Fibroblast of lung (primary cell): ENCODE measurements at places on chromosomes 2 and 18.

- DNase-seq, result no peak
These were observed 42.1 kb upstream of the MAP4K3 start for GRCh38 chr2:39479053-39479670.

- no peak for DNase-seq
These were observed 26.2 kb upstream of the MGAT5 start for GRCh38 chr2:134227666-134228065.

DNA sequence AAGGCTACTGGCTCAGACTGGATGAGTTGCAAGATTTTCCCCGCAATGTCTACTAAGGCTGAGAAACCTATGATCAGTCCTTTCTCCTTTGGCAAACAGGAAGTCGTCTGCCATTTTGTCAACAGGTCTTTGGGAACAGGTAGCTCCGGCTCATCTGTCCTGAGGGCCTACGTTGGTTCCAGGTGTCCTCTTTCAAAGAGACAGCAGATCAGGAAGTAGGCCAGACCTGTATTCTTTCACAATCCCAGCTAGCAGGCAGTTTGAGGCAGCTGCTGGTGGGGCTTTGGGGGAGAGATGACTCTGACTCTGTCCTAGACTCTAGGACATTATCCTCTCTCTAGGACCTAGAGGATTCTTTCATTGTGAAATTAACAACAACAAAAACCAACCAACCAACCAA lies 98.6 kb downstream of the ACTR2 start:
- no peak for DNase-seq

- DNase-seq, result no peak
These were observed 57.2 kb downstream of the RTP5 start for GRCh38 chr2:241926541-241927311.

GRCh38 chr2:171522052-171522787 lies at the start of gene CYBRD1:
CYBRD1 (plus strand) TSS chr2:171522474; CDS start chr2:171522546, 72 bp downstream.
- DNase-seq, result peak; percentile 92

DNA sequence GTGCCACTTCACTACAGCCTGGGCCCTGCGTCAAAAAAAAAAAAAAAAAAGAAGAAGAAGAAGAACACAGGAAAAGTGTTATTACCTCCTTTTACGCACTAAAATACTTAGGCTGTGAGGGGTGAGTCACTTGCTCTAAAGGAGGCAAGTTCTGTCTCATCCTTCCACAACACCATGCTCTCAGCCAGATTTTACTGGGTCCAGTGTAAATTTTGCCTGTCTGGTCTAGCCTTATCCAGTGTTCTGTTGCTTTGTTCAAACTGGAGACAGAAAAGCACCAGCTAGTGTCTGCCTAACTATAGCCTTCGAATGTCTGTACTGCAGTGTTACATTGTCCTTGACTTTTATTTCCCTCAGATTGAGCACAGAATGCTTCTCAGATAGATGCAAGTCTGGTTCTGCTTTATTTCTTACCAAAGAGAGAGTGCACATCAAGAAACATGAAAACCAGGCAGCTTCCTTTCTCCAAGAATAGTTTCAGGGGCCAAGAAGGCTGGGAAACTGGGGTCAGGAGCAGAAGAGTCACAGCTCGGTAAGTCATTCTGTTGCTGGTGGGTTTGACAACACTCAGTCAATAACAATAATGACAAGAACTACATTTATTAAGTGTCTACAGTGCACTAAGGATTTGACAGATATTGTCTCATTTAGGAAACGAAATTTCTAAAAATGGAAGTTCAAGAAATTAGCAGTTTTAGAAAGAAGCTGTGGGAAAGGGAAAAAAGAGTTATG lies 3.1 kb upstream of the MSGN1 start:
- no peak for DNase-seq

DNA sequence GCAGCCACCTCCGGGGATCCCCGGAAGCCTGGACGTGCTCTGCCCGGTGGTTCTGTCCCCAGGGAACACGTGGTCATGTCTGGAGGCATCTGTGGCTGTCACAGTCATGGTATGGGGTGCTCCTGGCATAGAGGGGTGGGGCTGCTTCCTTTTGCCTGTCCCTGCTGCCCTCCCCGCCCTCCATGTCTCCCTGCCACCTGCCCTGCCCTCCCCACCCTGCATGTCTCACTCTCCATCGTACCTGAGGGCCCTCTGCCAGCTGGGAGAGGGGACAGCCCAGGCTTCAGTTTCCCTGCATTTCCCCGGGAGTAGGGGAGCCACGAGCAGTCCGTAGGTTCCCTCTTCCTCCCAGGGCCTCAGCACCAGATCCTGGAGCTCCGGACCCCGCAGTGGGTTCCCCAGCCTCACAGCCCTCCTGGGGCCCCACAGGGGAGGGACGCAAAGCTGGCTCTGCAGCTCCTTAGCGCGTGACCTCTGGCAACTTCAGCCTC lies 90.0 kb upstream of the CTDP1 start:
- no peak for DNase-seq

DNA sequence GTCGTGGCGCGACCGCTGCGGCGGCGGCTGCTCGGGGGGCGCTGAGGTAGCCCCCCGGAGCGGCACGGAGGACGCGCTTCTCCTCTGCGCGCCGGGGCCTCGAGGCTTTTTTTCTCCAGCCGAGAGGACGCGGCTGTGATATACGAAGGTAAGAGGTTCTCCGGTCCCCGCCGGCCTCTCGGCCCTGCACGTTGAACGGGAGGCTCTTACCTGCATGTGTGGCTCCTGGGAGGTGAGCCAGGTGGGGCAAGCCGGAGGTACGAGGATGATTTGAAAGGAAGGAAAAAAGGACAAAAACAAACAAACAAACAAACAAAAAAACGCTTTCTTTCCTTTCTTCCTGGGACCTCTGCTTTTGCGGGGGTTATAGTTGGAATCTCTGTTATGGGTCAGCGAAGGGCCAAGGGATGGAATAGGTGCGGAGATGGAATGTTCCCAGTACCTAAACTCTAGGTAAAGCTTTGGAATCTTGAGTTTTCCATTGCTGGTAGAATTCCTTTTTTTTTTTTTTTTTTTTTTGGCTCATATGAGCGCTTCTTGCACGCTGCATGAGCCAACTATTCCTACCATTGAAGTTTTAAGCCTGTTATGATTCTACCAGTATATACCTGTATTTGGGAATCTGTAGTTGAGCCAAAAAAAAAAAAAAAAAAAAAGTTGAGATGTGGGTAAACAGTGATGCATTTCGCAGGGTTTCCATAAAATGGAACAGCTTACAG lies 674 bp downstream of the PTPN4 start:
- DNase-seq, result no peak

DNA sequence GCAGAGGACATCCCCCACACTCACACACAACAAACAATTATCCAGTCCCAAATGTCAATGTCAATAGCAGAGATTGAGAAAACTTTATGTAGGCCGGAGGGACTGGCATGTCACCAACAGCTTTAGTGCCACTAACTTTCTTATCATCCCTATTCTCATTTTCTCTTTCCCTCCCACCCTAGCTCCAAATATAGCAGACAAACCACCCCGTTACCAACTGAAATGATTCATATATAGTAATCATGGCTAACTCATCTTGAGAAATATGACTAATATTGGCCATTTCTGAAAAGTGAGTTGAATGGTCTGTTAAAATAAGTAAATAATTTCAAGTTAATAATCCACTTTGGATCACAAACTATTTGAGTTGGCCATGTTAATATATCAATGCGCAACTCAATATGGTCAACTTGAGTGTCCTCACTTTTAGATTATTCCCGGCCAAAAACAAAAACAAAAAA lies 242.1 kb upstream of the RND3 start:
- peak; percentile 23 for DNase-seq

- peak; percentile 53 for DNase-seq
These were observed 221.9 kb downstream of the DYM start for GRCh38 chr18:49238433-49239042.

GRCh38 chr18:77528872-77529271 lies 279.2 kb downstream of the GALR1 start:
- no peak for DNase-seq
